ENCODE measurements at places on chromosomes 1 and 21.

GRCh38 chr1:116417678-116418077 is 44.6 kb downstream of the ATP1A1 start:
- peak; percentile 31 for DNase-seq

DNA sequence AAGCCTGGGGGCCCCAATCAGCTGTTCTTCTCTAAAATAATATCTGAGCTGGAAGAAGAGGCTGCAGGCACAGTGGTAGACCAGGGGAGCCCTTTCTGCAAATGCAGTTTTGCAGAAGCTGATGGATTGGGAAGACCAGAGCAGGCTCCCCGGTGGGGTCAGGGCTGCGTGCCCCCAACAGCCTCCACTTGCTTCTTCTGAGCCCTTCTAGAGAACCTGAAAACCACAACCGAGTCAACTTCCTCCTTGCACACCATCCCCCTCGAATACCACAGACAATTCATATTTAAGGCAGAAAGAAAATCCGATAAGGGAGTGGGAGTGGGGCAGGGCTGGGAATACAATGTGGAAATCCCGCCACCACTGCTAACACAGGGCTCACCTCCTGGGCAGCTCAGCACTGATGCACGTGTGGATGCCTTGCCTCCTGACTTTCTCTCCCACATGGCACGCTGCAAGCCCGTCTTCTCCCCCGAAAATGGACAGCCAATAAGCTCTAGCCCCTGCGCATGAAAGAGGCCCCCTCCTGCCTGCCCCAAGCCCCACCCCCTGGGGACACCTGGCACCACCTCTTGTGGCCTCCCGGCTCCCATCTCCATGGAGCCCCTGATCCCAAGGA is 25.4 kb upstream of the ALDH4A1 start:
- DNase-seq: peak; percentile 74

GRCh38 chr1:100265562-100265930 is 470 bp upstream of the RTCA start:
- DNase-seq: peak; percentile 61

GRCh38 chr1:151130987-151131586 is 15.3 kb downstream of the SEMA6C start:
- DNase-seq: peak; percentile 73

- DNase-seq: no peak
Observed at GRCh38 chr1:197807739-197808453, 32.6 kb upstream of the DENND1B start.

DNA sequence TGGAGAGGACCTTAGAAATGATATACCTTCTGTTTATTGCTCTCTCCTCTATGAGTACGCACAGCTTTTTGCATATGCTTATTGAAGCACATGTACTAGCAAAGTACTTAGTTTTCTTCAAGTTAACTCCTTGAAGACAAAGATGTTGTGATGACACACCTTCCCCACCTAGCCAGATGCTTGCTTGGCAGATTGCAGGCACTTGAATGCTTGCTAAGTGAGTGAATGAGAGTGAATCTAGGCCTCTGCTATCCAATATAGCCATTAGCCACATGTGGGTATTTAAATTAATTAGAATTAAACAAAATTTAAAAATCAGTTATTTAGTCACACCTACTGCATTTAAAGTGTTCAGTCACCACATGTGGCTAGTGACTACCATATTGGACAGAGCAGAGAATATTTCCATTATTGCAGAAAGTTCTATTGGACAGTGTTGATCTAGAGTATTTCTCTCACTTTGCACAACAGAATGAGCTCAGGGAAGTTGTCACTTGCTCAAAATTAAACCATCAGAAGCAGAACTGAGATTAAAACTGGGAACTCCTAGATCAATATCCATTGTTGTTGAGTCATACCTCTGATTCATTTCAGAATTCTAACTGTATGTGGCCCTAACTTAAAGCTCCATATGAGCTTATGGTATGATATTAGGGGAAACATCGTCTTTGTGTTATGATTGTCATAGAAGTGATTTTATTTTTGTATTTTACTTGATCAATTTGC is 8.6 kb upstream of the EEIG2 start:
- no peak for DNase-seq

All from NCI-H82 (cell line).